Esophagus squamous epithelium (tissue), 5 donors: ENCODE measurements at places on chromosomes 12 and 14. TPM values are rescaled to one million over a fixed set of nuclear protein-coding genes. Genes with fewer than 3 reads are reported as not detected.

DNA sequence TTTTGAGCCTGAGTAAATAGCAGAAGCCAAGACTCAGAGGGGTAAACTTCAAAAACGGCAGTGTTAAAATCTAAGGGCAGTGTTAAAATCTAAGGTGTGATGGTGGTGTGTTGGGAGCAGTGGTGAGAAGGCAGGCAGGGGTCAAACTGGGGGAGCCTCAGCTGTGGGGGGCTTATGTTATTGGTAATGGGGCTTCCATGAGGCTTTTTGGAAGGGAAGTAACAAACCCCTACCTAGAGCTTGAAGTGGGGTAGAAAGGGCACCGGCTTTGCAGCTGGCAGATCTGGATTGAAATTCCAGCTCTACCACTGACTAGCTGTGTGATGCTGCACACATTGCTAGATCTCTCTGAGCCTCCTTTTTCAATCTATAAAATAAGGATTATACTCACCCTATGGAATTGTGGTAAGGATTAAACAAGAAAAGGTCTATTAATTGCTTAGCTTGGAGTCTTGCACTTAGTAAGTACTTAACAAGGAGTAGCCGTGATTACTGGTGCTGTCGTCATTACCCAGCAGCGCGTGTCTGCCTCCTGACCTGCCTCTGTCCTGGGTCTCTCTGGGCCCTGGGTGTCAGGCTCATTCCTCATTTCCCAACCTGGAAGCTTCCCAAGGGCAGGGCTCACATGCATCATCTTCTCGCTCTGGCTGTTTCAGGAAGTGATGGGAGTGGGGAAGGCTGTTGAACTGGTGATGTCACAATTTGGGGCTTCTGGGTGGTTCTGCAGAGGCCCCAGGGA lies 18.5 kb upstream of the KRT80 start:
- peak overlapping the region; percentile 44 for H3K27ac ChIP-seq
- H3K36me3 ChIP-seq = no peaks in the 10 kb centered on the region

The C3AR1 gene
- total RNA-seq = 0.15 TPM

The LUM gene
- total RNA-seq = 42.0 TPM

The ADAMTS20 gene
- total RNA-seq = not detected

- H3K4me3 ChIP-seq = no peak overlapping the region
- H3K36me3 ChIP-seq = peaks cover 5% of the 10 kb centered on the region
These were observed 55.5 kb upstream of the SRSF5 start for GRCh38 chr14:69711477-69711876.

The ARHGDIB gene
- total RNA-seq = 17.2 TPM

DNA sequence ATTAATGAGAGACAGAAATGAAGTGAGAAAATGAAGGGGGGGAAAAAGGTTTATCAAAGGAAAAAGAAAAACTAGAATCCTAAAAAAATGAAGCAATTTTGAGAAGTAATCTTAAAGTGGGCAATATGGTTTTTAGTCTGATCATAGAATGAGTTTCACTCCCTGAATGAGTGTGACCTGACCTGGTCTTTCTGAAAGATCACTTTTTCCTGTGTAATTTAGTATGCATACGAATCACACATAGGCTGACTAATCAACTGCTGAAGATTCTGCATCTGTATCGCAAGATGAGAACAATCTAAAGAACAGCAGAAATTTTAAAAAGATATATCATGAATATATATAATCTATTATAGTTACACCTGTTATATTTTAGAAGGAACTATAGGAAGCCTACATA lies 11.3 kb downstream of the GNPTAB start:
- H3K36me3 ChIP-seq = no peaks in the 10 kb centered on the region
- H3K27me3 ChIP-seq = no peaks in the 10 kb centered on the region
- no peak overlapping the region for H3K27ac ChIP-seq
- H3K4me3 ChIP-seq = no peak overlapping the region
- H3K4me1 ChIP-seq = peaks cover 6% of the 10 kb centered on the region

GRCh38 chr12:47105914-47106674 lies 26.3 kb upstream of the AMIGO2 start:
- H3K4me1 ChIP-seq = no peaks in the 10 kb centered on the region
- no peaks in the 10 kb centered on the region for H3K27me3 ChIP-seq
- no peak overlapping the region for H3K27ac ChIP-seq
- no peak overlapping the region for H3K4me3 ChIP-seq

The CCDC85C gene
- 24.6 TPM for total RNA-seq

The LRP1-AS gene
- not detected for total RNA-seq

DNA sequence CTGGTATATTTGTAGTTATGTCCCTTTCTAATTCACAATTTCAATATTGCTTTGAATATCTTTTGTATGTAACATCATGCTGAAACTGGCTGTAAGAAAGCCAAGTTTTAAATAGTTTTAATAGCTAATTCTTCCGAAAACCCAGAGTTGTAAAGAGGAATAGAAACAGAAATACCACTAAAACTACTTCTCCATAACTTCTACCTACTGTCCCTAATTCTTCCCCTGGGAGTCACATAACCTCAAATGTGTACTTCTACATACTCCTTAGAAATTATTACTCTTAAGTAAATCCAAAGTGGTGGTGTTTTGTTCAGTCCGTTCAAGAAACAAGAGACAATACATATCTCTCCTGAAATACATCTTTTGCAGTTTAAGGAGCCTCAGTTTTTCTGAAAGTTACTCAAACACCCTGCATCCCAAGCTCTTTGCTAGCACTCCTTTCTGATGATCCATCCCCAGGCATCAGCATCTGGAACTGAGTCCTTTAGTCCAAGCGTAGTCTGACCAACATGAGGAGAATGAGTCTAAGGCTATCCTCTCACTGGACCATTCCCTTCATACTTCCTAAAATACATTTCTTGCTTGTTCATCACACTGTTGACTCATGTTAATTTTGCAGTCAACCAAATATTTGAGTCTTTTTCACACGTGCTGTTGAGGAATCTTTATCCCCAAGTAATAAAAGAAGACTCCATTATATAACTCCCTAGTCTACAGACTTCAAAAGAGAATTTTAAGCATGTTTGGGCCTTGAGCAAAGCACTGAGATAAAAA lies 214.3 kb upstream of the NUDT4 start:
- H3K27ac ChIP-seq = no peak overlapping the region
- no peaks in the 10 kb centered on the region for H3K4me1 ChIP-seq

The PZP gene
- total RNA-seq = not detected

GRCh38 chr12:42902001-42902400 lies 312.5 kb upstream of the PRICKLE1 start:
- H3K27ac ChIP-seq = no peak overlapping the region
- DNase-seq = no peak
- no peaks in the 10 kb centered on the region for H3K36me3 ChIP-seq
- no peak overlapping the region for H3K4me3 ChIP-seq
- H3K4me1 ChIP-seq = no peaks in the 10 kb centered on the region

GRCh38 chr14:47846008-47846407 lies 170.6 kb upstream of the MDGA2 start:
- H3K36me3 ChIP-seq = no peaks in the 10 kb centered on the region
- H3K27me3 ChIP-seq = no peaks in the 10 kb centered on the region
- DNase-seq = no peak
- H3K4me1 ChIP-seq = no peaks in the 10 kb centered on the region
- H3K27ac ChIP-seq = no peak overlapping the region

DNA sequence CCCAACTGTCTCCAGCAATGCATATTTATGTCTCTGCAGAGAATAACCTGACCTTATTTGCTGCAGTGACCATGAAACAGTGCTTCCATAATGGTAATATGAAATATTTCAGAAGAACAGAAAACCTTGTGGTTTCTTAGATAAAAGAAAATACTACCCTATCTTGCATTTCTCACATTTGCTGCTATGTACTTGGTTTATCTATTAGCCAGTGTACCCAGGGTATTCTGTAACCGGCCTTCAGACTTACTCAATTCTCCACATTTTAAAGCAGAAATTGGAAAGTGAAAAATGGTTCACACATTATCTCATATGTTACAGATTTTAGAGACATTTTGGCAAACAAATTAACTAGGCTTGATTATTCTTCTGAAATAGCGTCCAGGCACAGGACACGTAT lies 57.9 kb upstream of the CCDC91 start:
- H3K27me3 ChIP-seq = no peaks in the 10 kb centered on the region
- H3K4me1 ChIP-seq = peaks cover 24% of the 10 kb centered on the region
- H3K36me3 ChIP-seq = no peaks in the 10 kb centered on the region
- H3K27ac ChIP-seq = no peak overlapping the region

GRCh38 chr12:8996682-8997405 lies 7.5 kb downstream of the KLRG1 start:
- H3K4me1 ChIP-seq = no peaks in the 10 kb centered on the region
- DNase-seq = no peak
- H3K27me3 ChIP-seq = no peaks in the 10 kb centered on the region
- H3K36me3 ChIP-seq = no peaks in the 10 kb centered on the region

- DNase-seq = no peak
- no peak overlapping the region for H3K4me3 ChIP-seq
- H3K36me3 ChIP-seq = no peaks in the 10 kb centered on the region
- no peaks in the 10 kb centered on the region for H3K4me1 ChIP-seq
- no peaks in the 10 kb centered on the region for H3K27me3 ChIP-seq
These were observed 19.5 kb downstream of the GSC start for GRCh38 chr14:94750371-94750770.

GRCh38 chr14:104803912-104804410 lies 3.1 kb downstream of the ZBTB42 start:
- H3K4me1 ChIP-seq = peaks cover 36% of the 10 kb centered on the region
- no peak overlapping the region for H3K4me3 ChIP-seq
- no peak overlapping the region for H3K27ac ChIP-seq
- no peak for DNase-seq
- no peaks in the 10 kb centered on the region for H3K36me3 ChIP-seq

- no peak overlapping the region for H3K4me3 ChIP-seq
- H3K36me3 ChIP-seq = peaks cover 19% of the 10 kb centered on the region
- peaks cover 24% of the 10 kb centered on the region for H3K4me1 ChIP-seq
- DNase-seq = no peak
These were observed 56.8 kb downstream of the FOXN3 start for GRCh38 chr14:89360277-89360676.

GRCh38 chr14:88535149-88535548 lies 19.7 kb downstream of the PTPN21 start:
- no peak overlapping the region for H3K4me3 ChIP-seq
- no peaks in the 10 kb centered on the region for H3K4me1 ChIP-seq
- H3K27ac ChIP-seq = no peak overlapping the region

The NUAK1 gene
- total RNA-seq = 1.1 TPM

The ANKRD33 gene
- total RNA-seq = not detected

- H3K36me3 ChIP-seq = peaks cover 82% of the 10 kb centered on the region
- H3K27ac ChIP-seq = no peak overlapping the region
- H3K27me3 ChIP-seq = no peaks in the 10 kb centered on the region
- no peak overlapping the region for H3K4me3 ChIP-seq
- H3K4me1 ChIP-seq = peaks cover 28% of the 10 kb centered on the region
These were observed 5.4 kb downstream of the AP1G2 start for GRCh38 chr14:23561873-23562821.

GRCh38 chr12:19614601-19615383 lies 175.5 kb downstream of the AEBP2 start:
- no peaks in the 10 kb centered on the region for H3K36me3 ChIP-seq
- H3K4me1 ChIP-seq = no peaks in the 10 kb centered on the region
- no peaks in the 10 kb centered on the region for H3K27me3 ChIP-seq
- H3K4me3 ChIP-seq = no peak overlapping the region
- no peak for DNase-seq
- H3K27ac ChIP-seq = no peak overlapping the region

DNA sequence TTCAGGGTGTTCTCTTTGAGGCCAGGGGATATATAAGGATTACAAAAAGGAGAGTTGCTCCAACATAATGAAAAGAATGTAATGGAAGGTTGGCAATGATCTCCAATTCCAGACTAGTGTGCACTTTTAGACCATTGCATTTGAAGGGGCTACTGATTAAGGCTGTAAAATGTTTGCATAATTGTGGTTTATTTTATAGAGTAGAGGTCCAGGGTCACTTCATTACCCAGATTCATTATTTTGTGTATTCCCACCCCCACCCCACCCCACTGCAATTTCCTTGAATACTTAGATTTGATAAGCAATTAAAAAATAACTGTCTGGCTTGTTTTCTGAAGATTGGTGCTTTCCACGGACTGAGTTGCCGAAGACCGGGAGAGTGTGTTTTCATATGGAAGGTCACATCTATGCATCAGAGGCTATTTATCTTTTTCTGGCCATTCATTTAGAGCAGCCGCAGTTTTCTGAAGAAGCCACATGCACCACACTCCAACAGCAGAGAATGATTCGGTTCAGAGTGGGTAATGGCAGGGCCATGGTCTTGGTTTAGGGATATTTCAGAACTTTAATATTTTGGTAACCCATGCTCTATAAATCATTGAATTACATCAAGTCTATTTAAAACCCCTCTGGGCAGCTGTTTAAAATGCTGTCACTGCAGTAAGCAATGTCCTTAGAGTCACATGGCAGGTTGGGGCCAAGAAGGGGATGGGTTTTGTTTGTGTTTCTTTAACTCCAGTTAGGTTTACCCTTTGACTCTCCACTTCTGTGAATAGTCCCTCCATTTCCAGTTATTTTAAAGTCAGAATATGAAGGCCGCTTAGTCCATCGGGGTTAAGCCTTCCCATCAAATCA lies 94.6 kb downstream of the TMEM30B start:
- no peaks in the 10 kb centered on the region for H3K36me3 ChIP-seq
- no peak overlapping the region for H3K4me3 ChIP-seq
- no peaks in the 10 kb centered on the region for H3K27me3 ChIP-seq
- H3K4me1 ChIP-seq = peaks cover 17% of the 10 kb centered on the region
- H3K27ac ChIP-seq = no peak overlapping the region
- no peak for DNase-seq

DNA sequence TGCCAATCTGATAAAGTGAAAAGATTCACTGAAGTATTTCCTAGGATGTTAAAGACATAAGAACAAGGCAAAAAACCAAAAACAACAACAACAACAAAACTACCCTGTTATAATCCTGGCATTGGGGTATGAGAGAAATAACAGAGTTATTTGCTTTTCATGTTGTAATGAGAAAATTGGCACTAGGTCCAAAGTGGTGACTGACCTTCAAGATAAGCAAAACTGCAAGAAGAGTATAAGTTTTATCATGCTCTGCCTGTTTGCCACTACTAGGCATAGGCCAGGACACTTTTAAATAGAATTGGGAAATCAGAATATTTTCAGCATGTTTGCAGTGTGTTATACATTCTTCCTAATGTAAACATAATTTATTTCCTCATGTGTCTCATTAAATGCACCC lies 140.1 kb upstream of the CPM start:
- no peak for DNase-seq
- no peaks in the 10 kb centered on the region for H3K36me3 ChIP-seq
- no peak overlapping the region for H3K27ac ChIP-seq
- H3K4me1 ChIP-seq = no peaks in the 10 kb centered on the region
- no peak overlapping the region for H3K4me3 ChIP-seq
- H3K27me3 ChIP-seq = no peaks in the 10 kb centered on the region

The ALX1 gene
- not detected for total RNA-seq

The SLCO1C1 gene
- not detected for total RNA-seq

The RNASE2 gene
- total RNA-seq = 1.3 TPM
